ENCODE measurements at places on chromosomes 16 and 17.

DNA sequence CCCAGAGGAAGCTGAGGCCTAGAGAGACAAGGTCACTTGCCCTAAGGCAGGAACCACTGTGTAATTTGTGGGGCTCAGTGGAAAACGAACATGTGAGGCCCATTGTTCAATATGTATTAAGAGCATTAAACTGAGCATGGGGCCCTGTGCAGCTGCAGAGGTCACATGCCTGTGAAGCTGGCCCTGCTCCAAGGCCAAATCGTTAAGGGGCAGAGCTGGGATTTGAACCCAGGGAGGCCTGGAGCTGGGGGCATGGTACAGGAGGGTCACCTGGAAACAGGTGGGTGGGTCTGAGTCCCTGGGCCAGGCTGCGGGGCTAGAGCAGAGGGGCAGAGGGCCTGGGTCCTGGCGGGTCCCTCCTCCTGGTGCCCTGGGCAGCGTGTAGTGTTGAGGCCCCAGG lies 19.7 kb downstream of the C16orf74 start:
- no peak for DNase-seq

- peak; percentile 8 for DNase-seq
Measured at GRCh38 chr17:65055280-65055707, 1.2 kb downstream of the GNA13 start.

GRCh38 chr17:6476810-6477179 lies 32.5 kb downstream of the PIMREG start:
- no peak for DNase-seq

GRCh38 chr17:67613961-67614360 lies 103.8 kb upstream of the NOL11 start:
- DNase-seq: no peak

DNA sequence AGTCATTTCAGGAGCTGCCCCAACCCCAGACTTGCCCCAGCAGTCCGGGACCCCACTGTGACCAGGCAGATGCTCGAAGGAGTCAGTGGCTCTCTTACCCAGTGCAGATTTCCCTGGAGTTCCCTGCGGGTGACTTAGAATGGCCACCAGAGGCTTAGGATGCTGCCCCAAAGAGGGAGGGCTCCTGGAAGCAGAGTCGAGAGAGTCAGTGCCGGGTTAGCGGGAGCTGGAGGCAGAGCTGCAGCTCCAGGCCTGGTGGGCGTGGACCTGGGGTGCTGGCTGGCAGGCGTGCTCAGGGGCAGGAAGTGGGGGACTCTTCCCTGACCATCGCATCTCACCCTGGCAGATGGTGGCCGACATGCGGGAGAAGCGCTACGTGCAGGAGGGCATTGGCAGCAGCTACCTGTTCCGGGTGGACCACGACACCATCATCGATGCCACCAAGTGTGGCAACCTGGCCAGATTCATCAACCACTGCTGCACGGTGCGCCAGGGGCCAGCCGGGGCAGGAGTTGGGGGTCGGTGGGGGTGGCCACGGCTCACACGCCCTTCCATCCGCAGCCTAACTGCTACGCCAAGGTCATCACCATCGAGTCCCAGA lies 1.6 kb upstream of the HSD3B7 start:
- no peak for DNase-seq

- peak; percentile 98 for DNase-seq
Measured at GRCh38 chr17:31318298-31318801, 3.1 kb downstream of the EVI2A start.

DNA sequence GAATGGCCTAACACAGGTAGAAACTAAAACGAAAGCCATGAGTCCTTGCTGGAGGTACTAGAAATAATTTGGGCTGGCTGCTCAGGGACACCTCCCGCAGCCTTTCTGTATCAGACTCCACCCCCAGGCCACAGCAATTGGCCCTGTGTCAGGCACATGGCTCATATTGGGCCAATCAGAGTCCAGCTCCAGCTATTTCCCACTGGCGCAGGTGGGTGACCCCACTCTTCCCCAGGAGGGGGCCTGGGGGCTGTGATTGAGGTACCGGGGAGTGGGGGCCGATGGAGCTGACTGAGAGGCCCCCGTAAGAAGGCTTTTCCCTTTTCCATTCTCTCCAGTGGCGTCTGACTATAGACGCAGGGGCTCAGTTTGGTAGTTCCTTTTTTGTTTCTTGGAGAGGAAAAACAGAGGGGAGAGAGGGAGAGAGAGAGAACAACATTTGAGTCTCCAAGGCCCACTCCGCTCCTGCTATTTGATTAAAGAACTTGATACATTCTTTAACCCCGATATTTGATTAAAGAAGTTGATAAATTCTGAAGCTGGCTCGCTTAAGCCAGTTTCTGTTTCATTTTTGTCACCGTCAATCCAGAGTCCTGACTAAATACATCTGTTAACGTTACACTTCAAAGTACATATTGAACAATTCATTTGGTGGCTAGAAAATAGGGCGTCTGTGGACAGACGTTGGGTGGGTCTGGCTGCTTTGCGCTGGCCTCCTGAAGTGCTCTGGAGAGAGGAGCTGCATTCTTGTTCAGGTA lies 26.3 kb downstream of the FOXL1 start:
- DNase-seq: no peak

DNA sequence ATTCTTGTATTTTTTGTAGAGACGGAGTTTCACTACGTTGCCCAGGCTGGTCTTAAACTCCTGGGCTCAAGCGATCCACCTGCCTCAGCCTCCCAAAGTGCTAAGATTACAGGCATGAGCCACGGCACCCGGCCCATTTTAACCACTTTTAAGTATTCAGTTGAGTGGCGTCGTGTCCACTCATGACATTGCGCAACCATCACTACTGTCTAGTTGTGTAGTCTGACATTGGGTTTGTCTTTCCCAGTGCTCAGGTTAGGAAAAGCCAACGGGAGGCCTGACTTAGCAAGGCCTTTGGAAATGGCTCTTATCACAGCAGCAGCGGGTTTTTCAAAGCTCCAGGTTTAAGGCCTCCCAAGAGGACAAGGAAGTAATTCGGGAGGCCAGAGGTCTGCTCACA lies 58.7 kb downstream of the LITAF start:
- DNase-seq: no peak

DNA sequence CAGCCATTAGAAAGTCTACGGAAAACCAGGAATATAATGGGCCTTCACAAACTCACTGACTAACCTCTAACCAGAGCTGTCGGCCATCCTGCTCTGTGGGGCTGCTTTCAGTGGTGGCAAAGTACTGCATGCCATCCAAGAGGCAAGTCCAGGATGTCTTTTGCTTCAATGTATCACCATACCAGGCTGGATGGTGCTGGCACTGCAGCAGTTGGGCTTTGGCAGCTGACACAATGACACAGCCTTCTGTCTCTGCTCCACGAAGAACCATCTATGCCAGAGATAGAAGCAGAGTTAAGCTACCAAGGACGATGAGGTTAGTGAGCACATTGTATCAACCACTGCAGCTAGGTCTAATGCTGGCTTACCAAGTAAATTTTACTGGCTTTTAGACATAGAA lies 9.7 kb upstream of the RSKR start:
- DNase-seq: no peak

- DNase-seq: no peak
Measured at GRCh38 chr17:66941249-66941648, 23.3 kb upstream of the CACNG4 start.

GRCh38 chr16:24359490-24359889 lies 103.4 kb downstream of the CACNG3 start:
- no peak for DNase-seq

DNA sequence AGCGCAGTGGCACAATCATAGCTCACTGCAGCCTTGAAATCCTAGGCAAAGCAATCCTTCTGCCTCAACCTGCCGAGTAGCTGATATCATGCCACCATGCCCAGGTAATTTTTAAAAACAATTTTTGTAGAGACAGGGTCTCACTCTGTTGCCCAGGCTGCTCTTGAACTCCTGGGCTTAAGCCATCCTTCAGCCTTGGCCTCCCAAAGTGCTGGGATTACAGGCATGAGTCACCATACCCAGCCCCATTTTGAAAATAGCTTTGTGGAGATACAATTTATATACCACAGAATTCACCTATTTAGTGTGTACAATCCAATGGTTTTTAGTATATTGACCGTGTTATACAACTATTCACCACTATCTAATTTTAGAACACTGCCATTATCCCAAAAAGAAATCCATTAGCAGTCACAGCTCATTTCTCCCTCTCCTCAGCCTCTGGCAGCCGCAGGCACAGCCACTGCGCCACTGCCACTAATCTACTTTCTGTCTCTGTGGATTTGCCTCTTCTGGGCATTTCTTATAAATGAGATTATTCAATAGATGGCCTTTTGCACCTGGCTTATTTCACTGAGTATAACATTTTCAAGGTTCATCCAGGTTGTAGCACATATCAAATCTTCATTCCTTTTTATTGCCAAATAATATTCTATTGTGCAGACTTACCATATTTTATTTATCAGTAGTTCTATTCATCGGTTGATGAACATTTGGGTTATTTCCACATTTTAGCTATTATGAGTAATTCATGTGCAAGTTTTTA lies 6.5 kb downstream of the RNF157 start:
- DNase-seq: no peak

DNA sequence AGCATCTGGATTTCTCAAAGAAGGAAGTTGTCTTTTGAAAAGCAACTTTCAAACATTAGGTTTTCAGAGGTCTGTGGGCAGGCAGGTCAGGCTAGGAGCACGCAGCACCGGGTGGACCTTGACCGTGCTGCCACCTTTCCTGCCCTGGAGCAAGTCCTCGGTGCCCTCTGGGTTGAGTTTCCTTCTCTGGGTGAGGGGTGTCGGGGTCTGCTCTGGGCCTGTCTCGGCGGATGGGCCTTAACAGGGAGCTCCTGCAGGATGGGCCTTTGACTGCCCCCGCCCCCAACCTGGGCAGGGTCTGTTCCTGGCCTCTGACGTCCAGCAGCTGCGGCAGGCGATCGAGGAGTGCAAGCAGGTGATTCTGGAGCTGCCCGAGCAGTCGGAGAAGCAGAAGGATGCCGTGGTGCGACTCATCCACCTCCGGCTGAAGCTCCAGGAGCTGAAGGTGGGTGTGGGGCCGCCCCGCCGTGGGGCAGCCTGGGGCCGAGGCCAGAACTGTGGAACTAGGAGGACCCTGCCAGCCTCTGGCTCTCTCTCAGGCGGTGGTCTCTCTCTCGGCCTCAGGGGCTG lies 8.7 kb downstream of the DEF8 start:
- no peak for DNase-seq

GRCh38 chr16:25033852-25034251 lies 18.7 kb upstream of the ARHGAP17 start:
- no peak for DNase-seq

- peak; percentile 95 for DNase-seq
Measured at GRCh38 chr16:20904507-20905081, 4.0 kb downstream of the LYRM1 start.

GRCh38 chr17:42743595-42744282 lies 1.1 kb downstream of the EZH1 start:
- DNase-seq: peak; percentile 51

DNA sequence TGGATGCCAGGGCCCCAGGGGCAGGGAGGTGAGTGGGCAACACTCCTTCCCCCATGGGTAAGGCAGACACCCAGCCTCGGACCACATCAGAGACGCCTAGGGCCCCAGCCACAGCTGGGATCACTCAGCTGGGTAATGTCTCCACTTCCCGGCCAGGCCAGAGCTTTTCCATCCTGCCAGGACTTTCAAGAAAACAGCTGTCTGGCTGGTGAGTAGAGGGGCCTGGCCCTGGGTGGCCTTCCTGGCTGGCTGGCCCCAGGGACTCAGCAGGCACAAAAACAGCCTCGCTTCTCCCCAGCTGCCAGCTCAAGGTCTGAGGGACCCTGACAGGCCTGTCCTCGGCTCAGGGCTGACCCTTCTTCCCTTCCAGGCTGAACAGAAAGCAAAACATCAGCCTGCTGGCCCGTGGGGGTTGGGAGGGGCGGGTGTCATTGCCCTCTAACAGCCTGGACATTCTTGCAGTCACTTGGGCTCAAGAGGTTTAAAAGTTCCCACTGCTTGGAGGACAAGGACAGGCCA lies 45.3 kb upstream of the JPH3 start:
- DNase-seq: no peak

GRCh38 chr17:19958023-19958422 lies 19.6 kb downstream of the AKAP10 start:
- no peak for DNase-seq

GRCh38 chr17:17125136-17126084 lies 80.7 kb downstream of the PLD6 start:
- no peak for DNase-seq

DNA sequence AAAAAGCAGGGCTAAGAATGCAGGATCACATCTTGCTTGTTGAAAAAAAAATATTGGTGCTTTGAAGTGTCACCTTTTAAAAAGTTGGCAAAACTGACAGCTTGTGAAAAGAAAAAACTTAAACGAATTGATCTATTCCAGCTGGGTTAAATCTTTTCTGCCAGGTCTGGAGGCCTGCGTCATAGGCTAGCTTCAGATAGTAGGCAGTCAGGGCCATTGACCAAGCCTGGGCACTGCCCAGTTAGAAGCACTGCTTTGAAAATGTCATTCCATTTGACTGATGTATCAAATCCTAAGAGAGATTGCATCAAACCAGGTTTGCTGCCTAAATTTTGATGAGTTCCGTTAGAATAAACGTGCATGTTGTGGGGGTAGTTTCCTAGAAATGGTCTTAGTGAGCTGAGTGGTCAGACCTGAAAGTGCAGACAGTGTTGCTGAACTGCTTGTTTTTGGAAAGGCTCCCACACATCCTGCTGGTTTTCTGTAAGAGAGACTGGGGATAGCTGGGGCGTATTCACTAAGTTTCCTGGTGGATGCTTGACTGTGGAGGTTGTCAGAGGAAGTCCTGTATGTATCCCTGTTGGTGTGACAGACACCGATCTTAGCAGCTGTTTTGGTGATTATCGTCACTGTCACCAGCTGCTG lies 38.8 kb downstream of the NUP88 start:
- no peak for DNase-seq

GRCh38 chr17:2749784-2750181 lies 331 bp upstream of the CCDC92B start:
- peak; percentile 38 for DNase-seq

GRCh38 chr17:74999523-74999922 lies 12.1 kb downstream of the CDR2L start:
- DNase-seq: no peak

DNA sequence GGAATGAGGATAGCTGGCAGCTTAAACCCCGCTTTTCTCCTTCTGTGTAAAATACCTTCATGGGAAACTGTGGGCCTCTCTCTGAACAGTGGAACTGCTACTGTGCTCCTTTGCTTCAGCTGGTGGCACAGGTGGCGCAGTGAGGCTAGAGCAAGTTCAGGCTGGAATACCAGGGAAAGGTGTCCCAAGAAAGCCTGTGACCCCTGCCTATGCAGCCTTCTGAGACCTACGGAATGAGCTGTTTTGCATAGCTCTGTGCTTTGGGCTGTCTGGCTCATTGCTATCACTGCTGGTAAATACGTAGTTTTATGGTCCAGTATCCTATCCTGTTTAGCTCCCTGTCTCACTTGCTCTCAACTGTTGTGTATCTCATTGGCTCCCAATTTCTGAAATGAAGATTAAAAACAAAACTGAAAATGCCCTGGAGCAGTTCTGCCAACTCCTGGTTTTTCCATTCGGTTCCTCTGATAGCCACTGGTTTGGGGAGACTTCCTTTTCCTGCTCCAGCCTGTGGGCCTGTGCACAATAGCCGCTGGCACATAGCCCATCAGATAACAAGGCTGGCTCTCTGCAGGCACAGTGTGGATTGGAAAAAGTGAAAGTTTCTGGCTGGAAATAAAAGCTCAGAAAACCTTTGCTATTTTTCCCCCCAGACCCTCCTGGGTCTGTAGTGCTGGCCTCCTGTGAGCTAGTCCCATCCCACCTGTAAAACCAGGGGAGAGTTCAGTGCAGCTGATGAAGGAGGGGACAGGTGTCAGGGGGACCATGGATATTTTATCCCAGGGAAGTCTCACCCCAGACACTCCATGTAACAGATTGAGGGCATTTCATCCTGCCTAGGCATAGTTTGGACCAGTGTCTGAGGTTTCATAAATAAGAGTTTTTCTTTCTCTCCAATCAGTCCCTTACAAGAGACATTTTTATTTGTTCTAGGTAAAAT lies 24.0 kb downstream of the LIMD2 start:
- DNase-seq: peak; percentile 61

GRCh38 chr17:72812823-72813222 lies 279.7 kb downstream of the SLC39A11 start:
- no peak for DNase-seq

Measured in NCI-H526 treated with DMSO at 0.1 percent for 48 hours (cell line).